ENCODE measurements at places on chromosomes 1 and 21.
A peak's percentile ranks its signal among the peaks of the same experiment; 100 is the strongest.

DNA sequence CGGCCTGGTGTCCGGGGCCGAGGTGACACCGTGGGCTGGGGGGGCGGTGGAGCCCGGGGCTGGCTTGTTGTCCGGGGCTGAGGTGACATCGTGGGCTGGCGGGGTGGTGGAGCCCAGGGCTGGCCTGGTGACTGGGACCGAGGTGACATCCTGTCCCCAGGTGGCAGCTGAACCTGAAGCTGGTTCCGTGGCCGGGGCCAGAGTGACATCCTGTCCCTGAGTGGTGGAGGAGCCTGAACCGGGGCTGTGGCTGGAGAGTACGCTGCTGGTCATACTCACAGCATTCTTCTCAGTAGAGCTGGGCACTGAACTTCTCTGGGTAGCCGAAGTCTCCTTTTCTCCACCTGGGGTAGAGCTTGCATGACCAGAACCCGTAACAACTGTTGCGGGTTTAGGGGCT lies 15.8 kb downstream of the THBS3 start:
- no peak for DNase-seq

- no peak for DNase-seq
Observed at GRCh38 chr1:177811429-177811828, 158.4 kb downstream of the SEC16B start.

- DNase-seq: no peak
Observed at GRCh38 chr21:14911351-14911750, 153.4 kb downstream of the NRIP1 start.

- DNase-seq: no peak
Observed at GRCh38 chr1:65769636-65770035, 23.1 kb upstream of the PDE4B start.

DNA sequence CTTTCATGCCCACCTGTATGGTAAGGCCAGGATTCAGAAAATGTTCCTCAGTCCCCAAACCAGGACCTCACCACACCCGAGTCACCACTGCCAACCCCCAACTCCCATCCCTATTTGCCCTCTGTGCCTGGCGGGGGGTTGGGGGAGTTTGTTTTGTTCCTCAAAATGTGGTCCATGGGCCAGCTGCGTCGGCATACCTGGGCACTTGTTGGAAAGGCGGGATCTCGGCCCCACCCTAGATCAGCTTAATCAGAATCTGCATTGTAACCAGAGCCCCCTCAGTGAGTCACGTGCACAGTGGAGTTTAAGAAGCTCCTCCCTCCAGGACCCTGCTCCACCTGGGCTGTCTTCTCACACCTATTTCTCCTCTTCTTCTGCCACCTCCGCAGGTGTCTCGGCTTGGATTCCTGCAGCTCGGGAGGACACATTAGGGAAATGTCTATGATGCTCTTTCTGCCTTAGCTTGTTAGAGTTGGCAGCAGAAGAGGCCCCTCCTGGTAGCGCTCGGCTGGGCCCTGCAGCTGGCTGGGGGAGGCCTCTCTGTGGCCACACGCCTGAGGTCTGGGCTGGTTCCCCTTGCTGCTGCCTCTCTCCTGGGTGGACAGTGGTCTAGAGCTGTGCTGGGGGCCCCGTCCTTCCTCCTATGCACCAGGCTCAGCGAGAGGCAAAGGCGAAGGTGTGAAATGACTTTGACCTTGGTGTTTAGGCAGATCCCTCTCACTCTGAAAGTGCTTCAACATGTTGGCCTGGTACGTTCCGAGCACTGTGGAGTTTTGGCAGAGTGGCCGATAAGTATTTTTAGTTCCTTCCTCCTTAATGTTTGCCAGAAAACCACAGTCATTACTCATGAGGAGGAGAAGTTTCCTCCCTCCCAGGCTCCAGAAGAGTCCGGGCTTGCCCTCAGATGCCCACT lies 41.8 kb upstream of the CAMTA1 start:
- DNase-seq: peak; percentile 24

DNA sequence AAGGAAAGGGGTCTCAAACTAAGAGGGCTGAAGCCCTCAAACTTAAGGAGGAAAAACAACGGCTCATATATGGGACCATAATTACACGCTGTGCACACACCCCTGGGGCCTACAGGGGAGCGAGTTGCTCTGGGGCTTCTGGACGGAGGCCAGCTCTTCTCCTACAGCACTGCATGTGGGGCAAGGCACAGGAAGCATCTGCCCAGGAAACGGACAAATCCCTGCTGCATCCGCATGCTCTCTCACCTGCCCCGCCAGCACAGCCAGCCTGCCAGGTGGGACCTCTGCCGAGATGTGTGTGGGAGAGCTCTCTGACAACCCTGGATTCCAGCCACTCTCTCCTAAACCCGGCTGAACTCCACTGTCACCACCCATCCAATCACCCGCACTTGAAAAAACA lies 54.1 kb downstream of the MRPL37 start:
- no peak for DNase-seq

GRCh38 chr1:37146071-37146470 lies 111.8 kb upstream of the GRIK3 start:
- no peak for DNase-seq

DNA sequence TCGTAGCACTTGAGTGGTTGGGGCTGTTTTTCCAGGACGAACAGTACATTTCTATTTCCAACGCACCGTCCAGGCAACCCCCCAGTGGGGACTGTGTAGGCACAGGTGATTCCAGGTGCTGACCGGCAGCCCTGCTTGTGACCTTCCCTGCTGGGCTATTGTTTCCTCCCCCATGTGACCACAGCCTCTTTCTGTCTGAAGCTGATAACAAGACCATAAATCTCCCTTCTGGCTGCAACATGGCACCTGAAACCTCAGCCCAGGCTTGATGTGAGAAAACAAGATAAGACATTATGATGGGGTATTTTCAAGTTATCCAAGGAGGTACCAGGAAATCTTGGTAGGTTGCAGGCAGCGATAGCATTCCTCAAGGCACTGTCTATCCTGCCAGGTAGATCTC lies 48.2 kb downstream of the HLX start:
- DNase-seq: no peak

GRCh38 chr1:204072931-204073836 lies at the start of gene SOX13:
Gene SOX13, plus strand, starts transcription at chr1:204073115. Its CDS starts 39,801 bp downstream, at chr1:204112916.
- peak; percentile 92 for DNase-seq

GRCh38 chr1:201650623-201650933 lies 111.7 kb downstream of the NAV1 start:
- no peak for DNase-seq

- peak; percentile 21 for DNase-seq
Observed at GRCh38 chr1:213244664-213245091, 193.6 kb downstream of the RPS6KC1 start.

GRCh38 chr1:163668472-163668871 lies 346.7 kb downstream of the NUF2 start:
- no peak for DNase-seq

DNA sequence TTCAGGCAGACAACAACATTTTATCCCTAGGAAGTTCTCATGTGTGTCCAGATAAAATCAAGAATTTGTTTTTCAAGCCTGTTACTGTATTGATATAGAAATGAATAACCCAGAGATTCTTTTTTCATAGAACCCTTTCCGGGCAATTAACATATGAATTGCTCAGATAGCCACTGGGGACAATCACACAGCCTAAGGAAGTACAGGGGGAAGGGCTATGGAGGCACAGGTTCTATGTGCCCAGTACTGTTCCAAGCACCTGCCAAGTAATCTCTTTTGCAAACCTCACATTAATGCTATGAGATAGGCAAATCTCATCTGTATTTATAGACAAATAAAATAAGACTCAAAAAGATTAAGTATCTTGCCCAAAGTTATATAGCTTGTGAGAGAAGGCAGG lies 84.9 kb downstream of the NTNG1 start:
- DNase-seq: no peak

DNA sequence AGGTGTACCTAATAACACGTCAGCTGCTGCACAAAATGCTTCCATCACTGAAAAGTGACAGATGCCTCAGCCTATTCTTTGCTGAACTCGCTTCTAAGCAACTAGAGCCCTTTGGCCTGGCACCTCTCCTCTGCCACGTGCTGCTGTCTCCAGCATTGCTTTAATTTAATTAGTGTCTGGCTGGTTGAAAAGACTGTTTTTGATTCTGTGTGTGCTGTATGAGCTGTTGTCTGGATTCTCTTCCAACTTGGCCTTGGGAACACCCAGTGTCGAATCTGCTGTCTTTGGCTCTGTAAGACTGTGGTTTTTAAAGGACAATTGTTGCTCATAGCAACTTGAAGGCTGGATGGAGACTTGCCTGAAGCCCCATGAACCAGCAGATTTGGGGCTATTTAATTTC lies 109.5 kb downstream of the PSMG1 start:
- no peak for DNase-seq

DNA sequence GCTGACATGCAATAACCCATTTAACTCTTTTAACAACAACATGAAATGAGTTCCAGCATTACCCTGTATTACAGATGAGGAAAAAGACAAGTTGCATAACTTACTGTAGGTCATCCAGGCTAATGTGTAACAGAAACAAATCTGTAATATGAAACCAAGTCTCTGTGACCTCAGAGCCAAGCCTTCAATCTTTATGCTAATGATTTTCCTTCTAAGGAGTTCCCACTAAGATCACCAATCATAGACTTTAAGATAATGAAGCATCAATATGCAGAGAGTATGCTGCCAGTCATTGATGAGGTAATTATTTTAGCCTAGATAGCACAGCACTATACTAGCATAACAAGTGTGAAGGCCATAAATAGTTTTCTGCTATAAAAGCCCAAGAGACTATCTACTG lies 35.6 kb upstream of the RNPC3 start:
- no peak for DNase-seq

DNA sequence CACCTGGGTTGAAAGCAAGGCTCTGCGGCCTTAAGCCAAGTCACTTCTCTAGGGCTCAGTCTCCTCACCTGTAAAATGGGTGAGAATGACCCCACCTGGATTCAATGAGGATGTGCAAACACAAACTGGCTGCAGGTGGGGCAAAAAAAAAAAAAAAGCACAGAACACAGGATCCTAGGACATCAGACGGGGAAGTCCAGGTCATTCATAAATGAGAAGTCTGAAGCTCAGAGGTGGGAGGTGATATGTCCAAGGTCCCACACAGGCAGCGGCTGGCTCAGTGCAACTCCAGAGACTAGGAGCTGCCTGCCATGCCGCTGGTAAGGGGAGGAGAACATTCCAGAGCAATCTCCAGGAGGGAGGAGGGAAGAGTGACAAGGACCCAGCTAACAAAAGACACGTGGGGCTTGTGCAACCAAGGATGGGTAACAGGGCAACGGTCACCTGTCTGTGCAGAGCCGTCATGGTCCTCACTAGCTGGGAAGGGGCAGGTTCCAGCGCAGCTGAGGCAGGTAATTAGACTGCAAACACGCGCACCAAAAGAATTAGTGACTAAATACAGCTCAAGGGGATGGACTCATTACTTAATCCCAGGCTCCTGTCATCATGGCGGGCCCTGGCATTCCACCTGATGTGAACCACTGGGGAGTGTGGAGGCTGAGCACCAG lies 19.5 kb downstream of the IFFO2 start:
- no peak for DNase-seq

DNA sequence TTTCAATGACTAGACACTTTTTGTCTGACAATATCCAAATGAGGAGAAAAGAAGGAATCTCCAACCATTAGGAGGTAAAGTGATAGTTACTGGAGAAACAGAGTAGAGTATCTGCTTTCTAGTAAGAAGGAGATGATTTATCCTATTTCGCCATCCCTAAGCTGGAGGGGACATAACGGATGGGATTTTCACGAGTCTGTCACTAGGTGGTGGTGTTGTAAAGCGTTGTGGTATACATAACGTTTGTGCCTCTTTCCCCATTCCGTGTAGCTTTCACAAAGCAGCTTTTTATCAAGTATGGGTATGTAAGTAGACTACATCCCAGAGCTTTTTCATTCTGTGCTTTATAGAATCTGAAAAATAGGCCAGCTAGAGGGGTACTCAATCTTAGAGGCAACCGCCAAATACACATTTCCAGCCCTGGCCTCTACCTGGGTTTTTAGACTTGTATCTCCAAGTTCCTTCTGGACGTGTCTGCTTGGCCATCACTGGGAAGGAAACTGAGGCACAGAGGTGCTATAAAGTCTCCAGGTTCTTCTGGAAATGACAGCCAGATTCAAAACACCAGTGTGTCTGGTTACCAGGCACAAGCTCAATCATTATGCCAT lies 33.3 kb upstream of the FAM3B start:
- peak; percentile 51 for DNase-seq

DNA sequence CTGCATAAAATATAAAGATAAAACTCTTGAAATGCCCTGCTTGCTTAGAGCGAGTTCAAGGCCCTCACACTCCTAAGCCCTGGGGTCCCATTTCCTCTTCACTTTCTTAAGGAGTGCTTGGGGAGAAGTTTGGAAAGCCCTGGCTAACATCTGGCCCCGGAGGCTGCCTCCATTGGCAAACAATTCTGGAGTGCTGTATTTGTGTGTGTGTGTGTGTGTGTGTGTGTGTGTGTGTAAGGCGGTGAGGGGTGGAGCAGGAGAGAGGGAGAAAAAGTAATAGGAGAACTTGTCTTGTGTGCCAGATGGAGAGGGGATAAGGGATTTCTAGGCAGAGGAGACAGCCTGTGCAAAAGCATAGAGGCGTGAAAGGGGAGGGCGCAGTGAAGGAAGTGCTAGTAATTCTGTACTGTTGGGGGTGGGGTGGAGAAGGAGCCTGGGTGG lies 578 bp upstream of the TRIM62 start:
- DNase-seq: no peak

- no peak for DNase-seq
Observed at GRCh38 chr1:176448340-176448739, 14.6 kb upstream of the PAPPA2 start.

GRCh38 chr1:65323246-65323645 lies 13.9 kb downstream of the DNAJC6 start:
- no peak for DNase-seq

GRCh38 chr1:16719571-16720350 lies 20.6 kb upstream of the RNU1-4 start:
- DNase-seq: no peak
